ENCODE measurements at places on chromosomes 6 and 20.

DNA sequence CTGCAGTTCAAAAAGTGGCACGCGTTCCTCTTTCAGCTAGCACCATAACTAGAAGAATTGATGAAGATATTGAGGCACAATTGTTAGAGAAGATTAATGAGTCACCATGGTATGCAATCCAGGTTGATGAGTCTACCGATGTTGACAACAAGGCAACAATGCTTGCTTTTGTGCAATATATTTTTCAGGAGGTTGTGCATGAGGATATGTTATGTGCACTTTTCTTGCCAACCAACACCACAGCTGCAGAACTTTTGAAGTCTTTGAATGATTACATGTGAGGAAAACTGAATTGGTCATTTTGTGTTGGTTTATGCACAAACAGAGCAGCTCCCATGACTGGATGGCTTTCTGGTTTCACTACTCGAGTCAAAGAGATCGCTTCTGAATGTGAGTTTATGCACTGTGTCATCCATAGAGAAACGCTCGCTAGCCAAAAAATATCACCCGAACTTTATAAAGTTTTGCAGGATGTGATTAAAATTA is 129.3 kb upstream of the SLC24A3 start:
- no peak for DNase-seq

DNA sequence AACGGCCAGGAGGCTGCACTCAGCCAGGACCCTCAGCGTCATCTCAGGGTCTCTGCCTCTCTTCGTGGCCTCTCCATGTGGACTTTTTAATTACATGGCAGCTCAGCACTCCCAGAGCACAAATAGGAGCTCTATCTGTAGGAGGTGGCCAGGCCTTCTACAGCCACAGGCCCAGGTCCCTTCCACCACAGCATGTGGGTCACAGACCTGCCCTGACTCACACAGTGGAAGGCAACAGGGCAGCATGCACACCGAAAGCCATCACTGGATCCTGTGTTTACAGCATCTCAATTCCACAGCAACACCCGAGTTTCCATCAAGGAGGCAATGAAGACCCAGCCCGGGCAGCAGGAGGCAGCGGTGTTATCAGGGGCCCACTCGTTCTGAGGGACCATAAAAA is 65.8 kb upstream of the CD93 start:
- DNase-seq = no peak

DNA sequence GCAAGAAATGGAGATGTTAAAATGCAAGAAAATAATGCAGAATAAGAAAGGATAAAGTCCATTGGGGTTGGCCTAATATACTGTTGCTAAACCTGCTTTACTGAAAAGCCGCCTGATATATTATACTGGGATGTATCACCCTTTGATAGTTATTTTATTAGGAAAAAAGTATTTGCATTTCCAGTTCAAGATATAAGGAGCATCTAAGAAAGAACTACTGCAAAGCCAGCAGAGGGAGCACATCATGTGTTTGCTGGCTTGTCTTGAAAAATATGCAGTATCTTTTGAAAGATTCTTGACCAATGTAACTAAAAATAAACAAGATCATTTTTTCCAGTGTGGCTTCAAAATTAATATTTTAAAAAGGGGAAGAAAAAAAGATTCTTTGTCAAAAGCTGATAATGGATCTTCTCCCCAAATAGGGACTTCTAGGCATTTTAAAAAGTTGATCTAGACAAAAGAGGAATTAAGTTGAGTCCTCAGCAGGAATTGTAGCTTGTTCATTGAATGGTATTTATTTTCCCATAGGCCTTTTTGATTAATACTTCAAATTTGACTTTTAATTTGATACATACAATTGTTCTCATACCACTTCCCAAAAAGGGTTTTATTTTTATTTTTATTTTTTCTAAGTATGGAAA is 214.9 kb downstream of the ZFAND3 start:
- DNase-seq = no peak

GRCh38 chr6:56729719-56730118 is 87.0 kb upstream of the DST start:
- peak; percentile 78 for DNase-seq

- DNase-seq = no peak
Observed at GRCh38 chr20:21291026-21291425, 12.1 kb upstream of the XRN2 start.

DNA sequence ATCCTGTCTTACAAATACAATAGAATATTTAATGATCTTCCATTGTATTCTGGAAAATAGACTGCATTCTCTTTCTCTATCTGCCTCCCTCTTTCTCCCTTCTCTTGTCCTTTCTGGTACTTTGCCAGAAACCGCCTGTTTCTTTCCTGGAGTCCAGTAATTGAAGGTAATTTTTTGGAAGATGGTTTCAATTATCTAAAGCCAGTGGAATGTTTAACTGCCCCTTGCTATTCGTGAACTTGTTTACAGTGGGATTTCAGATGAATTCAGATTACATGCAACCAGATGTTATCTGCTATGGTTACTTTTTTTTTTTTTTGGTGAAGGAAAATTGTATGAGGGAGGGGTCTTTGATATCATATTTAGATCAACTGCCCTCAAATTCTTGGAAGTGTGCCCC is 655.5 kb upstream of the FLRT3 start:
- no peak for DNase-seq

- peak; percentile 83 for DNase-seq
Observed at GRCh38 chr6:113122060-113122459, 735.1 kb upstream of the MARCKS start.

DNA sequence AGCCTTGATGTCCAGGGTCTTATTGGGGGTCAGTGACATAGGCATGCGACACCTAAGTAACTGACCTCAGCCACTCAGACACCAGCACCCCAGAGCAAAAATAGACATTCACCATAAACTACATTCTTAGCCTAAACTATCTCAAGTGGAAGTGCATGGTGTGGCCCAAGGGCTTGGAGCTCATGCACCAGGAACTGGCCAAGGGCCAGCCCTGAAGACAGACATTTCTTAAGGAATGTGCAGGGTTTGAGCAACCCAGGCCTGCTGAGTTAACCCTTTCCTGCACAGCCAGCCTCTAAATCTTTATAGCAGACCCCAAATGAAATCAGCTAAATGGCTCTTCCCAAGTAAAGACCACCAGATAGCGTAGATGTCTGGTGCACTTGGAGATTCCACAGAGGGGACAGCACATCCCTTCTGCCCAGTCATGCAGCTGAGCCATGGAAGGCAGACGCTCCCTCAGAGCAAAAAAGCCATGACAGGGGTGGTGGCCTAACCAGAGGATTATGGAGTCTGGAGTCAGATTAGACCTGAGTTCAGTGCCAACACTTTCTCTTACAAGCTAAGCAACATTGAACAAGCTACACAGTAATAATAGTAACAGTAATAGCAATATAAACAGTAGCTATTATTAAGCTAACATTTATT is 222.6 kb downstream of the ZMYND8 start:
- DNase-seq = peak; percentile 44

DNA sequence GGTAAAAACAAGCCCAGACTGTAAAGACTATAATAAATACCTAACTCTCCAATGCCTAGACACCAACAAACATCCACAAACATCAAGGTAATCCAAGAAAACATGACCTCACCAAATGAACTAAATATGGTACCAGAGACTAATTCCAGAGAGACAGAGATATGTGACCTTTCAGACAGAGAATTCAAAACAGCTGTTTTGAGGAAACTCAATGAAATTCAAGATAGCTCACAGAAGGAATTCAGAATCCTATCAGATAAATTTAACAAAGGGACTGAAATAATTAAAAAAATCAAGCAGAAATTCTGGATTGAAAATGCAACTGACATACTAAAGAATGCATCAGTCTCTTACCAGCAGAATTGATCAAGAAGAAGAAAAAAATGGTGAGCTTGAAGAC is 26.6 kb downstream of the NCOA6 start:
- DNase-seq = peak; percentile 17

GRCh38 chr6:82651845-82652335 is 288.3 kb downstream of the TPBG start:
- DNase-seq = no peak

- DNase-seq = no peak
Observed at GRCh38 chr20:60505423-60505822, 547.2 kb downstream of the CDH26 start.

- no peak for DNase-seq
Observed at GRCh38 chr6:100862063-100862462, 19.1 kb downstream of the ASCC3 start.

- no peak for DNase-seq
Observed at GRCh38 chr6:35496036-35496840, 641 bp downstream of the TEAD3 start.

DNA sequence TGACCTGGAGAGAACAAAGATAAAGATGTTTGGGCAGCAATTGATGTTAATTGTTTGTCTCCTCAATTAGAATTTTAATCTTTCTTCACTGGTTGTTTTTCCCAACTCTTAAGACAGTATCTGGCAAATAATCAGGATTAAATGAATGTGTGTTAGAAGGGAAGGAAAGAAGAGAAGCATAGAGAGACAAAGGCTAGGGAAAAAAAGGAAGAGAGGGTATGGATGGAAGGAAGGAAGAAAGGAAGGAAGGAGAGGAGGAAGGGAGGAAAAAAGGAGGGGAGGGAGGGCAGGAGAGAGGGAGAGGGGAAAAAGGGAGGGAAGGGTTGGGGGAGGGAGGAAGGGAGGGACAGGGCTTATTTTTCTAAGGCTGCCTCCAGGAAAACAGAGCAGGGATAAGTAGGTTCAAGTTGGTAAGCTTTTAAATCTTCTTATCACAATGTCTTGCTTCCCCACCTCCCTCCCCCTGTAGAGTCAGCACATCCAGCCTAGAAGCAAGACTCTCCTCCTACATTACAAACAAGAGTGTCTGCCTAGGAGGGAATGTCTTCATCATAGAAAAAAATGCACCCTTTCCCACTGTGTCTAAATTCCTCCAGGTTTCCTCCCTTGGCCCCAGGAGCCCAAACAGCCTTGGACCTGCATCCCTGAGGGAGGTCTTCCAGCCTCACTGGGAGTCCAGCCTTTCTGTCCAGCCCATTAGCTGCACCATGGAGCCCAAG is 447.8 kb upstream of the JARID2 start:
- DNase-seq = no peak

GRCh38 chr20:51121272-51121671 is 98.4 kb upstream of the KCNG1 start:
- no peak for DNase-seq

DNA sequence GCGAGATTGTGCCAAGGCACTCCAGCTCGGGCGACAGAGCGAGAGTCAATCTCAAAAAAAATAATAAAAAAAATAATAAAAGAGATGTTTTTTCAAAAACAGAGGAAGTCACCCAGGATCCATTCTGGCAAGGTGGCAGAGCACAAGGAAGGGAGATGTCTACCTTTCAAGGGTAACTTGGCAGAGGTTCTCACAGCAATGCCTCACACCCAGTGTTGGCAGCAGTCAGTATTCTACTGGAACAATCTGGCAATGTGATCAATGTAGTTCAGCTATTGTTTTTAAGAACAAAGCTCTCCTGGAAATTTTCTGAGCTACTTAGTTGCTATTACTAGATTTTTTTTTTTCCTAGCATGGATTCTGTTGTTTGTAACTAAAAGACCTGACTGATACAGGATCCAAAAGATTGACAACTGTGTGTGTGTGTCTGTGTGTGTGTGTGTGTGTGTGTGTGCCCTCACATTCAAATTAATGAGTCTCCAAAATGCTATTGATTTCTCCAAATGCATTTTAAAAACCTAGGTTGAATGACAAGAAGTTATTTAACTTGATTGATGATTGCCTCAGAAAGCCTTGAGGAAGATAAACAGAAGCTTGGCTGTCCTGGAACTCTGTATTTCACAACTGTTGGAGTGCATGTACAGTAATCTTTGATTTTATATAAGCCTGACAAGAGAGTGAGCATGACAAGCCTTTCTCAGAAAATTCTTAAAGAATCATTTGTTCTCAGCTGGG is 114.1 kb upstream of the RREB1 start:
- DNase-seq = no peak

DNA sequence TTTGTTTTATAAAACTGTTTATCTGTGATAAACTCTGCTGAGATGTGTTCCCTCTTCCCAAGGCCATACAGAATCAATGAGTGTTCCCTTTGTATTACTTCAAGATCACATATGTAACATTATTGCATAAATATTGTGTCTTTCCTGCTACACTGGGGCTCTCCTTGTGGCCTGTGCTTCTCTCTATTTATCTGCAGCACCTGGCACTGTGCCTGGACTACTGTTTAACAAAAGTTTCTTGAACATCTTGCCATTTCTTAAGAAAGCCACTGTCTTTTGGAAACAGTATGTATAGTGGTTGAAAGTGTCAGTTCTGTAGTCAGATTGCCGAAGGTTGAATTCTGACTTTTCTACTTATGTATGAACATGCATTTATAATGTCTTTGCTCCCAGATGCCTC is 169.0 kb upstream of the SCGN start:
- no peak for DNase-seq

GRCh38 chr6:16729744-16730143 is 31.5 kb downstream of the ATXN1 start:
- DNase-seq = no peak

- DNase-seq = peak; percentile 83
Observed at GRCh38 chr6:143579703-143580102, 68.2 kb upstream of the FUCA2 start.

- DNase-seq = no peak
Observed at GRCh38 chr6:136958168-136958567, 36.1 kb downstream of the SLC35D3 start.

GRCh38 chr20:41540918-41541317 is 77.3 kb downstream of the CHD6 start:
- DNase-seq = no peak

DNA sequence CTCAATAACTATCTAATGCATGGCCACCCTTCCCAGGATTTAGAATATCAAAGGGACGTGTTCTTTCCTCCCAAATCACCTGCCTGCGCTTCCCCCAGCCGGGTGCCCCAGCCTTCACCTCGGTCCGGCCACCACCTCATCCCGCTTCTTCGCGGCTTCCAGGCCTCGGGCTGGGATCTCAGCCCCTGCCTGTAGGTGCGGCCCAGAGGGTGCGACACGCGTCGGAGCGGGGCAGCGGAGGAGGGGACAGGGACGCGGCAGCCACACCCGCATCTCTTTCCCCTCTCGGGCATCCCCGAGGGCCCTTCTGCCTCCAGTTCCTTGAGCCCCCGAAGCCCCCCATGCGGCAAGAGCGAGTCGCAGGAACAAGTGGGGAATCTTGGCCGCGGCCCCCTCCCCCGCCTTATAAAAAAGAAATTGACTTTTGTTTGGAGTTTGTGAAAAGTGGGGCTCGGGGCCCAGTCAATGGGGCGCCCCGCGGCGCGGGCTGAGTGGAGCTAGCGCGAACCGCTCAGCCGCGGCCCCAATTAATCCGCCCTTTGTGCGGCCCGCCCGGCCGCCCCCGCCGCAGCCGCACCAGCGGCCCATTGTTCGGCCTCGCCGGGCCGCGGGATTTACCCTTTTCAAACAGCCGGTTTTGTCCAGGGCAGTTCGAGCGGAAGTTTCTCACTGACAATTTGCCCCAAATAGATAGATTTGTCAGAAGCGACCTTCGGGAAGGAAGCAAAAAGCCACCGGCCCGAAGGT is 8.4 kb upstream of the NR2E1 start:
- DNase-seq = no peak
